Smooth muscle cell of the coronary artery (primary cell): ENCODE measurements at places on chromosomes 7 and 10. TPM values are rescaled to one million over a fixed set of nuclear protein-coding genes. Genes with fewer than 3 reads are reported as not detected.

Gene KNDC1
- 0.23 and 1.6 TPM in 2 replicates for total RNA-seq

Gene DLX5
- total RNA-seq: not detected in 2 replicates

Gene TMEM130
- total RNA-seq: 0.12 and 0.23 TPM in 2 replicates

Gene H2BK1
- not detected in 2 replicates for total RNA-seq

Gene GPR158
- 0.23 and 0.68 TPM in 2 replicates for total RNA-seq

Gene IFIT2
- total RNA-seq: 2.9 and 6.4 TPM in 2 replicates

Gene CALML5
- not detected in 2 replicates for total RNA-seq

Gene FFAR4
- total RNA-seq: not detected in 2 replicates

Gene RSPH10B2
- 0.30 TPM in 1 of 2 replicates, not detected in the other for total RNA-seq

Gene CYP3A7
- 0.23 TPM in 1 of 2 replicates, not detected in the other for total RNA-seq

Gene CARD11
- 0.68 TPM in 1 of 2 replicates, not detected in the other for total RNA-seq

Gene NKX2-3
- total RNA-seq: not detected in 2 replicates

Gene C10orf62
- 0.08 TPM in 1 of 2 replicates, not detected in the other for total RNA-seq

Gene ZNF727
- total RNA-seq: 0.15 and 0.35 TPM in 2 replicates

Gene FAM237B
- not detected in 2 replicates for total RNA-seq

Gene GIMAP2
- total RNA-seq: 0.60 and 4.7 TPM in 2 replicates

Gene SLC13A1
- not detected in 2 replicates for total RNA-seq

Gene PPP1R3A
- not detected in 2 replicates for total RNA-seq
